ENCODE measurements at places on chromosomes 16 and 17.
A peak's percentile ranks its signal among the peaks of the same experiment; 100 is the strongest.

GRCh38 chr17:63445954-63446752, at the start of gene CYB561:
Gene CYB561, minus strand, starts transcription at chr17:63446306. Its CDS starts 8,759 bp downstream, at chr17:63437547.
- DNase-seq = peak; percentile 57

DNA sequence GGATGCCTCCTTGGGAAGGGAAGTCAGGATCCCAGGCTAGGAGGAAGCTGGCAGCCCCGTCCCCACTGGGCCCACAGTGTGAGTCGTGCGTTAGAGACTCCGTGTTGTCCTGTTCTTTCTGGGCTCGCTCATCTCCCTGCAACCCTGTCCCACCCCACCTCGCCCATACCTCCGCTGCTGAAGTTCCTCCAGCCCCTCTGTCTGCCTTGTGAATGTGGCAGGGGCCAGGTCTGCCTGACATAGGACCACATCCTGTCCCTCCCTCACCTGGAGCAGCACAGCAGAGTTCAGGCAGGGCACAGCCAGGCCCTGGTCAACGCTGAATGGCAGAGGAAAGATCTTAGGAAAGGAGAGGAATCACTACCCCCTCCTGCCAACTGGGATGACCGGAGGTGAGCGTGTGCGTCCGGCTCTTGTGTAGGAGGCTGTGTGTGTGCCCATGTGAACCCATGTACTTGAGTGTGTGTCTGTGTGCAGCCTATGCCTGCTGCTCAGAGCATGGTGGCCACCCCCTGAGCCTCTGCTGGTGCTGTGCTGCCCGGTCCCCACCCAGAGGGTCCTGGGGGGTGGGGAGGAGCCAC, 12.8 kb downstream of the KCNJ18 start:
- no peak for DNase-seq

GRCh38 chr16:66635406-66635805, 30.9 kb downstream of the CMTM3 start:
- no peak for DNase-seq

DNA sequence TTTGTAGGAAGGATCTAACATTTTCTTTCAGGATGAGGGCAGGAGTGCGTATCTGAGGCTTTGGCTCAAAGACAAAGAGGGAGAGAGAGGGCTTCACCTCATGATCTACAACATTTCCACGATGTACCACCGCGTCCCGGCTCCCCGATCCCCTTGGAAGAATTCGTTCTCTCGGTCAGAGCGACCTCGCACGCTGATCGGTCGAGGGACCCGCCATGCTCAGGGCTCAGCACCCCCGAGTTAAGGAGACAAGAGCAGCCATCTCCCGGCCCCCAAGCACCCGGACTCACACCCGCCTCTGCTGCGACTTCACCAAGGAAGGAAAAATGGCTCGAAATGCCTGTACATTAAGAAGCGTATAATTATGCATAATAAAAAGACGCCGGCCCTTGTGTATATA, 89.5 kb upstream of the RPL38 start:
- no peak for DNase-seq

GRCh38 chr16:66713076-66713475, 16.5 kb upstream of the CMTM4 start:
- DNase-seq = no peak

DNA sequence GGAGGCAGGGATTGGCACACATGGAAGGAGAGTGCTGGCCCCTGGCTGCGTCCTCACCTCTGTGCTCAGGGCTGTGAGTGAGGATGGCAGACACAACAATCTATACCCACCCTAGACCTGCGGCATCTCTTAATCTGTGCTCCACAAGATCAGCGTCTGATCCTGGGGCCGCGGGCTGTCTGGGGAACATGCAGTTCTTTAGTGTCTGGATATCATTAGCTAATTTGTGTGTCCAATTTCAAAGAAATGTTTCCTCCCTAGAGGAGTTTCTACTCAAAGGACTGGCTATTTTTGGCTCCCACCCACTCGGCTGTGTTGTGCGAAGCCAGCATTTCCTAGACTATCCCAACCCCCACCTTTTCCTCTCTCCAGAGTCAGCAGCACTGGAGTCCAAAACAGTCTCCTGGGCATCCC, 93.8 kb downstream of the GRIN2A start:
- DNase-seq = peak; percentile 82

DNA sequence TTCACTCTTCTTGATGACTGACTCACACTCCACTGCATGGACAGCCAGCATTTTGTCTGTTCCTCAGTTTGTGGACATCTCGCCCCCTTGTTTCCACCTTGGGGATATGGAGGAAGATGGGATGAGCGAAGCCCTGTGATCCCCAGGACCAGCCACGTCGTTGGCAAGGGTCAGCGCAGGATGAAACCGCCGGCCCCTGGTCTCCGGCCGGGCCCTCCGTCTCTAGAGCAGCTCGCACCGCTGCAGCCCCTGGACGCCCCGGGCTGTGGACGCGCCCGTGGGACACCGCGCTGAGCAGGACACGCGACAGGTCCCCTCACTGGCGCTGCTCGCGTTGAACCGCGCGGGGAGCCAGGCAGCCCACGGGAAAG, 604 bp upstream of the ZC3H18 start:
- no peak for DNase-seq

- no peak for DNase-seq
Observed at GRCh38 chr17:77516902-77517301, 376.1 kb downstream of the SEC14L1 start.

DNA sequence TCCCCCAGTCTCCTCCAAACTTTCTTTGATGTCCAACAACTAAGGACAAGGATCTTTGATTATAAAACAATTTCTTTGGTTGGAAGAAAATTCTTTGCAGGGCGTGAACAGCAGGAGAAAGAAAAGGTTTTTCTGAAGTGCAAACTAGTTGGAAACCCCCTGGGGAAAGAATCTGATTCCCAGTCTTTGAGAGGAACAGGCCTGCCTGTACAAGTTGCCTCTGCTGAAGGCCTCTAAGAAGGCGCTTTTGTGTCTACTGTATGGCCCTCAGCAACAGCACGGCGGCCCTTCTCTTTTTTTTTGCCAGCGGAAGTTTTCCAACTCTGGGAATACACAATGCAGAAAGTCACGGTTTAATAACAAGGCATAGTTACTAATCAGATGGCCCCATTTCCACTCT, 14.0 kb downstream of the RNF43 start:
- DNase-seq = peak; percentile 15

GRCh38 chr16:12330946-12331345, 354.4 kb downstream of the SNX29 start:
- peak; percentile 70 for DNase-seq

DNA sequence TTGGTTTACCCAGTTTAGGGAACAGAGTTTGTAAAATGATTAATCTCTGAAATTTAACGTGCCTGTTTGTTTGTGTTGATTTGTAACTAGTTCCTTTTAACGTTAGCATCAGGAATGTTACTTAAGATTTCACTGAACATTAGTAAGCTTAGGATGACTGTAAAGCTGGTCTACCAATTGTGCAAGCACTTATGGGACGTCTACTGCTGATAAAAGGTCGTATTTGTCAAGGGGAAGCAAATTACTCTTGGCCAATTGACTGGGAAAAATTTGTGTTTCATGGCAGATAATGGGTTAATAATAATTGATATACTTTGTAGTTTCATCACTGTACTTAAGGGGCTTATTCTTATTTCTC, 11.8 kb downstream of the METTL9 start:
- peak; percentile 3 for DNase-seq

GRCh38 chr17:56832446-56832845, 1.3 kb downstream of the C17orf67 start:
- no peak for DNase-seq

GRCh38 chr17:41705271-41705991, 6.7 kb upstream of the GAST start:
- no peak for DNase-seq

DNA sequence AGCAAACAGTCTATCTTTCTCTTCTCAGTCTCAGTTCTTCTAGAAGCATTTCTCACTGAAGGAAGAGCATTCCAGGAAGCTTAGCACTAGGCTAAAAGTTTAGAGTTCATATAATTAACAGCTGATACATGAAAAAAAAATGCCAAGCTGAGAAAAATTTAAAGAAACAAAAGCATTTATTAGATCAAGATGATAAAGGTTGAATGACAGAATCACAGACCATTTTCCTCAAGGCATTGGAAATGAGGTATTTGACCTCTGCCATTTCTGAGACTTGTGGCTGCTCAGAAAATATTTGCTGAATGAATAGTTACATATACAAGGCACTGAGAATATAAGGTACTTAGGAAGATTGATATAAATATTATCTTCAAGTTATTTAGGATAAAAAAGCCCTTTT, 901.6 kb upstream of the GOT2 start:
- DNase-seq = no peak

DNA sequence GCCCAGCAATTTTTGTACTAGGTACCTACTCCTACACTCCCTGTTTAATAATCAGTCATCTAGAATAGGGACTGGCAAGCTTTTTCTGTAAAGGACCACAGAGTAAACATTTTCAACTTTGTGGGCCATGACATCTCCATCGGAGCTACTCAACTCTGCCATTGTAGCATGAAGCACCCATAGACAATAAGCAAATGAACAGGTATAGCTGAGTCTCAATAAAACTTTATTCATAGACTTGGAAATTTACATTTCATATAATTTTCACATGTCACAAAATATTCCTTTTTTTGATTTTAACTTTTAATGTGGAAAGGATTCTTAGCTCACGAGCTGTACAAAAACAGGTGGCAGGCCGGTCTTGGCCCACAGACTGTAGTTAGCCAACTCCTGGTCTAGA, 345.8 kb downstream of the SOX9 start:
- no peak for DNase-seq

- DNase-seq = no peak
Observed at GRCh38 chr16:75060723-75061122, 55.9 kb downstream of the LDHD start.

DNA sequence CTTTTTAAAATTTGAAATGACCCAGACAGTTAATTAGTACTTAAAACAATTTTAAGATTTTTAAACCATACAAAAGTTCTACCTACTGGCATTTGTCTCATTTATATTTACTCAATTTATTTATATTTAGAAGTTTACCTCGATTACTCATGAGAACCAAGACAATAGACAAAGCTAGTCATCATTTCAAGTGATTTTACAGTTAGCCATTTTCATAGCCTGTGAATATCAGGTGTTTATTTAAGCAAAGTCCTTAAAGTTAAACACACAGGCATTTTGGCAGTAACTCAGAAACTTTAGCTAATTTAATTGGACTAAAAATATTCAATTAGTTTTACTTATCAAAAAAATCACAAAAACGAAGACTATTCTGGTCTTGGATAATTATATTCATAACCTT, 101.6 kb upstream of the KIF2B start:
- DNase-seq = no peak

DNA sequence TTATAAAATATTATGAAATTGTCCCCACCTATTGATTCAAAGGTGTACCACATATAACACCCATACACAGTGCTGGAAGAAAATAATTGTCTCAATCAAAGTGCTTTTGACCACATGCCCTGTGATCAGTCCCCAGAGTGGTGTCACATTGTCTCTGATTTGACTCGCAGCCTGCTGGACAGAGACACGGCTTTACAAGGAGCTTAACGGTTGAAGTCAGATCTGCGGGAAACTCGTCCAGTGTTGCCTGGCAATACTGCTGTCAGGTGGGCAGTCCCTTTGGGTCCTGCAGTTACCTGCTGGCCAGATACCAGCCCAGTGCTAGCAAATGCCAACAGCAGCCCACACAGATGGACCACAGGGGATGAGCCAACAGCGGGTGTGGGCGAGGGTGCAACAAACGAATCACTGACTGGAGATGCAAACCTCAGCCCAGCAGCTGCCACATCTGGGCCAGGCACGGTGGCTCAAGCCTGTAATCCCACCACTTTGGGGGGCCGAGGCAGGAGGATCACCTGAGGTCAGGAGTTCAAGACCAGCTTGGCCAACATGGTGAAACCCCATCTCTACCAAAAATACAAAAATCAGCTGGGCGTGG, 26.2 kb upstream of the SSTR2 start:
- no peak for DNase-seq

DNA sequence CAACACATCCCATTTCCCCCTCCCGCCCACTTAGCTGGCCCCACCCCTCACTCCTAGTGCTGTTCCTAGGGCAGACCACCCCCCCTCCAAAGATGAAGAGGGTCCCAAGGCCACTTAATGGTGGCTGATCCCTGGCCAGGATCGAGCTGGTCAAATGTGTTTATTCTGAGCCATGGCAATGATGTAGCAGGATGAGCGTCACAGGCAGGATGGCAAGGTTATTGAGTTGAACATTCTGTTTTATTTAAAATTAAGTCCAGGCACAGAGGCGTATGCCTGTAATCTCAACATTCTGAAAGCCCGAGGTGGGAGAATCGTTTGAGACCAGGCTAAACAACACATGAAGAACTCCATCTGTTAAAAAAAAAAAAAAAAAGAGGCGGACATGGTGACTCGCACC, 12.2 kb downstream of the ZNF423 start:
- no peak for DNase-seq

DNA sequence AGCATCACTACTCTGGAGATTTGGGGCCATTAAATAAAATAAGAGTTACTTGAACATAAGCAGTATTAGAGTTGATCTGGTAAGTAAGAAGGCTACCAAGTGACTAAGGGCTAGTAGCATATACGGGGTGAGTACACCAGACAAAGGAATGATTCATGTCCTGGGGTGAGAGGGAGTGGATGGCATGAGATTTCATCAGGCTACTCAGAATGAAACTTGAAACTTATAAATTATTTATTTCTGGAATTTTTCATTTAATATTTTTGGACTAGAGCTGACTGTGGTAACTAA, 2.3 kb downstream of the SLFN5 start:
- DNase-seq = no peak

Data from umbilical cord (tissue), 2 donors.